ENCODE measurements at places on chromosomes 3 and 15.

DNA sequence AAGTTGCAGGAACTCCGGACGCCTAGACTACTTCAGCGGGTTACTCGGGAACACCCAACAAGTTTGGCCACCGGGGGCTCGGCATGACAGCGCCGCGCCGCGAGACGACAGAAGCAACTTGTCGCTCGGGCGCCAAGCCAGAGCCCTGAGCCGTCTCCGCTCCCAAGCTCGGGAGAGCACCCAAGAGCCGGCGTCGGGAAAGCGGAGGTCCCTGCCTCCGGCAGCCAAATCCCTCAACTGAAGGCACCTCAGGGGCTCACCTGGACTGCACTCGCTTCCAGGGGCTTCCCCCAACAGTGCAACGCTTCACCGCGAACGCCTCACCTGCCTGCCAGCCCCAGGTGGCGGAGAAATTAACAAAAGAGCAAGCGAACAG is 640 bp downstream of the MB21D2 start:
- no peak for DNase-seq

GRCh38 chr15:69729167-69729748 is 276.6 kb downstream of the RPLP1 start:
- no peak for DNase-seq

GRCh38 chr3:61858054-61858453 is 296.7 kb downstream of the PTPRG start:
- no peak for DNase-seq

DNA sequence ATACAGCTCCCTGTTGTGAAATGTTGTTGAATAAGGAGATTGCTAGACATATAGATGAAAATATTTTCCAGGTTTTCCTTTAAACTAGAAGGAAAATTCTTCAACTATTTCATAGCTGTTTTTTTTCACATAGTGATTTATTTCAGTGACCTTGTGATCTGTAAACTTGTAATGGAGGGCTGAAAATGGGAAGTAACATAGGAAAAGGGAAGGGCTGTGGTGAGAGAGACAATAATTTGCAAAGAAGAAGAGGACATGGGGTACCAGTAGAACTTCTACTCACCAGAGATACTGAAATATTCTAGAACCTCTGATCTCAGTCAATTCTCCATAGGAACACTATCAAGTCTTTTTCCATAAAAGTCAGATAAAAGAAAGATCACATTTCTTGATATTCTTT is 60.4 kb downstream of the PLS1 start:
- no peak for DNase-seq

DNA sequence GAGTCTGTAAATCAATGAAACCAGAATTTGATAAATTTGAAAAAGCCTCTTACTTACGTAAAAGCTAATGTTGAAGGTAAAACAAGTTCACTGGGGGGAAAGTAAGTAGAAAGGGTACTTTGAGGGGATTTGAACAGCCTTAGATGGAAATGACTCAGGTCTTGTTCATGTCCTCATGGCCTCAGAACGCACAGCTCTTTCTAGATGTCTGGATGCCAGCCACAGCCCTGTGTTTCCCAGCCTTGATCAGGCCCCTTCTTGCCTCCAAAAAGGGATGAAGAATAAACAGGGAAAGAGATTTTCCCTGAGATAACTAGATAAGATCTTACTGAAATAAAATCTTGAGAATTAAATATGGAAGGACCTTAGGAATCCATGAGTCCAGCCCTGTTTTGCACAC is 237.1 kb upstream of the GOLGA6L4 start:
- DNase-seq = no peak

DNA sequence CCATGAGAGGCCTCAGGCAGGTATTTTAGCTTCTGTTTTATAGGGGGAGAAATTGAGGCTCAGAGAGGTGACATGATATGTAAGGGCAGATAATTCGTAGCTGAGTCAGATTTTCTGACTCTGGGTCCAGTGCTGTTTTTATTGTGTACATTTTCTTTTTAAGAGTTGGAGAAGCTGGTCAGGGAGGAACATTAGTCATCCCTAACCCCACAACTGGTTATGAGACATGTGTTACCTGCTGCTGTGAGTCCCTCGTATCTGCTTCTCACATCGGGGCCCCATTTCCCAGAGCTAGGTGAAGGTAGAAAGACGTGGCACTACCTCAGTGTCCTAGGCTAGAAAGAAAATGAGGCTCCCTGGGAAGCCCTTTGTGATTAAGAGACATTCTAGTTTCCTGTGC is 28.6 kb downstream of the GALNT15 start:
- DNase-seq = no peak

DNA sequence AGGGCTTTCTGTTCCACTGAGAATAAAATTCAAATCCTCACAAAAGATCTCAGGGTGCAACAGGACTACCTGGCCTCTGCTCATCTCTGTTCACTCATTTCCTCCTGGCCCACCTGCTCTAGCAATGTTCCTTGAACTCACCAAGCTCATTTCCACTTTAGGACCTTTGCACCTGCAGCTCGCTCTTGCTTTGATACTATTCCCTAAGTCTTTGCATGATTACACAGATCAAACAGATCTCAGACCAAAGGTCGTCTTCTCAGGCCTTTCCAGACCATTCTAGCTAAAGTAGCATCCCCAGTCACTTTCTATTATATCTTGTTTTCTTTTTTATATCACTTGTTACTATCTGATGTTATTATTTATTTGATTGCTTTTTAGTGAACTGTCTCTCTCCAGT is 54.7 kb downstream of the B3GNT5 start:
- no peak for DNase-seq

- DNase-seq = no peak
These were observed 10.9 kb downstream of the TRIP4 start for GRCh38 chr15:64398575-64398974.

GRCh38 chr15:47186075-47186474 is 531.2 kb upstream of the SEMA6D start:
- DNase-seq = no peak

- DNase-seq = no peak
These were observed 2.3 kb downstream of the SEMA4B start for GRCh38 chr15:90203473-90203872.

- no peak for DNase-seq
These were observed 93.7 kb downstream of the NEK10 start for GRCh38 chr3:27275441-27275990.

GRCh38 chr15:55277715-55278114 is 11.9 kb downstream of the RAB27A start:
- DNase-seq = no peak

DNA sequence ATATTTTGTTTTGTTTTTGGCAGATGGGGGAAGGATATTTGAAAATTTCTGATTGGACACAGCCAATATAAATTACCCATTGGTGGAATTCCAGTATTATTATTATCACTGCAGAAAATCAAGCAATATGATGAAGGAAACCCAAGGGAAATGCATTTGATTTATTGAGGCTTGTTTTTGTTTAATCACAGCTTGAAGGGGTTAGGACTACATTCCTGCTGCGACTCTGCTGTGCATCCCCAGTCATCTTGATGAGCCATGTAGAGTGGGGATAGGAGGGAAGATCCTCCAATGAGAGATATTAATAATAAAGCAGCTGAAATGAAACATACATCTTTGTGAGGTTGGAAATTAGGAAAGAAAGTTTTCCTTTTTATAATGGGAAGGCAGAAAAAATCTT is 208.6 kb downstream of the GAP43 start:
- DNase-seq = no peak

- no peak for DNase-seq
These were observed 201.1 kb downstream of the UBE2E2 start for GRCh38 chr3:23404246-23404645.

GRCh38 chr15:70154718-70155347 is 57.1 kb upstream of the TLE3 start:
- no peak for DNase-seq

- no peak for DNase-seq
These were observed 283.1 kb upstream of the ATP10A start for GRCh38 chr15:26146202-26146601.

GRCh38 chr3:50294492-50295403 is 2.5 kb upstream of the IFRD2 start:
- no peak for DNase-seq

- no peak for DNase-seq
These were observed 130.4 kb upstream of the LYSMD4 start for GRCh38 chr15:99863550-99864198.

DNA sequence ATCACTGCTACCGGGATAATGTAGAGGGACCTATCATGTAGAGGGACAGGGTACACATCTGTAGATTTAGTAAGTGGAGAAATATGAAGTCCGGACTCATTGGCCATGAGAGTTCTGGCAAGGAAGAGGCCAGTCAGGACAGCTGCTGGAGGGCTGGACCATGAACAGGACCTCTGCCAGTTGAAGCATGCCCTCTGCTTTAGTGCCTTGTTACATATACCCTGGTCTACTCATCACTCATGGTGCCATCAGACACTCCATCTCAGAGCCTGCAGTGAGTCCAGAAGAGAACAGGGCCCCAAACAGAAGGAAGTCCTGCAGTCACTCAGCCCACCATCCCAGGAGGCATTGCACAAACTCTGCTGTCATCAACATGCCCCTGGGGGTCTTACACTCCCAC is 54.7 kb upstream of the CA12 start:
- DNase-seq = no peak

GRCh38 chr3:31284776-31285175 is 247.9 kb upstream of the STT3B start:
- DNase-seq = no peak

All from smooth muscle cell of the brain vasculature (primary cell).